Activated CD4-positive, alpha-beta T cell treated with anti-CD3 and anti-CD28 coated beads, Interleukin-2, amount 10 ng/mL, durations not matched to agents 7 days and 5 days (primary cell): ENCODE measurements at places on chromosomes 12 and 14.

GRCh38 chr14:30610787-30611343, 11.3 kb upstream of the SCFD1 start:
- H3K27ac ChIP-seq = no peak overlapping the region
- no peaks in the 10 kb centered on the region for H3K27me3 ChIP-seq
- peak; percentile 28 for DNase-seq
- H3K4me3 ChIP-seq = no peak overlapping the region
- peaks cover 20% of the 10 kb centered on the region for H3K36me3 ChIP-seq

- no peak overlapping the region for H3K4me3 ChIP-seq
- H3K4me1 ChIP-seq = peaks cover 1% of the 10 kb centered on the region
- no peaks in the 10 kb centered on the region for H3K36me3 ChIP-seq
- peaks cover 7% of the 10 kb centered on the region for H3K27me3 ChIP-seq
These were observed 97.7 kb downstream of the PPM1A start for GRCh38 chr14:60346706-60347105.

- H3K36me3 ChIP-seq = peaks cover 43% of the 10 kb centered on the region
- no peaks in the 10 kb centered on the region for H3K4me1 ChIP-seq
- no peak overlapping the region for H3K4me3 ChIP-seq
- H3K27me3 ChIP-seq = no peaks in the 10 kb centered on the region
- no peak for DNase-seq
- no peak overlapping the region for H3K27ac ChIP-seq
These were observed 34.7 kb downstream of the GPATCH2L start for GRCh38 chr14:76186308-76187027.

GRCh38 chr14:89468566-89468965, 51.5 kb upstream of the FOXN3 start:
- peaks cover 42% of the 10 kb centered on the region for H3K36me3 ChIP-seq
- no peaks in the 10 kb centered on the region for H3K27me3 ChIP-seq
- no peak overlapping the region for H3K4me3 ChIP-seq

DNA sequence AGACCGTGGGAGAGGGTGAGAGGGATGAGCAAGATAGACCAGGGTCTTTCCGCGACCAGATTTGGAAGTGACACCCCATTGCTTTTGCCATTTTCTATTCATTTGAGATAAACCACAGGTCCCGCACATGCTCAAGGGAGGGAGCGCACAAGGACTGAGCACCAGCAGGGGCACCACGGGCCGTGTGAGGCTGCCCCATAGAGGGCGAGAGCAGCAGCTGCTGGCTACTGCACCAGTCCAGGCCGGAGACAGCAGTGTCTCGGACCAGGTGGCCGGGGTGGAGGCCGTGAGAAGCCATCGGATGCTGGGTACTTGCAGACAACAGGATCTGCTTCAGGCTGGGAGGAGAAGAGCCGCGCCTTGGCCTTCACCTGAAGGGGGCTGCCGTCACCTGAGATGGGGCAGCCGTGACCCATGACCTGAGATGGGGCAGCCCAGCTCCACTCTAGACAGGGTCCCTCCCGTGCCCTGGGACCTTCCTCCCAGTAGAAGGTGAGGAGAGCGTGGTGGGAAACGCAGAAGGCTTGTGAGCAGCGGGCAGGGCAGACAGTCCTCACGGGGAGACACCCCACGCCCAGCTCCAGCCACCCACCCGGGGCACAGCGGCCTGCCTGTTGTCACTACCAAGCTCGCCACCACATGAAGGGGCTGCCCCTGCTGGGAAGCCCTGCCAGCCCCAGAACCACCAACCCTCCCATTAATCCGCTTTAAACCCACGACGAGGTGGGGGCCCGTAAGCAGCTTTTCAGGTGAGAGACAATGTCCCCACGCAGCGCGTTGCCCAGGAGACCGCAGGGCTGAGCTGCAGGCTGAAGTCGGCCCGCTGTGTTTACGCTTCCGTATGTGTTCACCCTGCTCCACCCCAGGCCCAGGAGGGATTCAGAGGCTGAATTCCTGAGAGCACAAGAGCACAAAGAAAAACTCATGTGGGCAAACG, 61.7 kb upstream of the FBRSL1 start:
- no peaks in the 10 kb centered on the region for H3K36me3 ChIP-seq
- peak overlapping the region; percentile 36 for H3K27ac ChIP-seq
- no peak overlapping the region for H3K4me3 ChIP-seq
- no peaks in the 10 kb centered on the region for H3K27me3 ChIP-seq
- DNase-seq = no peak

GRCh38 chr12:131101006-131101405, 147.3 kb downstream of the ADGRD1 start:
- peaks cover 4% of the 10 kb centered on the region for H3K27me3 ChIP-seq
- H3K4me3 ChIP-seq = no peak overlapping the region
- no peak overlapping the region for H3K27ac ChIP-seq
- no peak for DNase-seq

- H3K4me3 ChIP-seq = no peak overlapping the region
- H3K27me3 ChIP-seq = peaks cover 2% of the 10 kb centered on the region
- DNase-seq = no peak
These were observed 37.0 kb downstream of the KCNC2 start for GRCh38 chr12:75172611-75173010.

DNA sequence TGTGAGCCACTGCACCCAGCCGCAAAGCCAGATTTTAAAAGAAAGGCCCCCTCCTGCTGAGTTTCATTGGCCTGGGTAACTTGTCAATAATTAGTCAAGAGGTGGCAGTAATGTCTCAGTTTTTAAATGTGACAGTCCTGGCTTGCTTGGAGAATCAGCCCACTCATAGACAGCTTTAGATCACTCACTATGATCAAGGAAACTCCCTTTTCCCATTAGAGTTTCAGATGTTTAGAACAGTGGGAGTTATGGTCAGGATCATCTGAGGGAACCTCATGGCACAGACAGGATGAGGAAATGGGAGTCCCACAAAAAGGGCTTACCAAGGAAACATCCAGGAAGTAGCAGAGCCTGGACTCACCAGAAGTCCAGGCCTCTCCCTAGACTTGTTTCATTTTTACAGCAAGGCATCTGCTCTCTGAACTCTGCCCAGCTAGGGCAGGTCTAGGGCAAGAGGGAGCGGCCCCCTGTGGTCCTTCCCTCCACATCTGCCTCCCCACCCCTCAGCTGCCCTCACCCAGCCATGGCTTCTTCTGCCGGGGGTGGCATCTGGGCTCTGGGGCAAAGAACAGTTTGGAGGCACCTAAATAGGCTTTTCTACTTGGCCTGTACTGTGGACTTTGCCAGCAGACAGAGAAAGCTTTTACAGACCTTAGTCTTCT, 11.2 kb downstream of the BCL2L14 start:
- DNase-seq = no peak
- no peaks in the 10 kb centered on the region for H3K36me3 ChIP-seq
- H3K4me3 ChIP-seq = no peak overlapping the region
- peaks cover 3% of the 10 kb centered on the region for H3K4me1 ChIP-seq
- H3K27me3 ChIP-seq = no peaks in the 10 kb centered on the region

- no peak for DNase-seq
- H3K4me1 ChIP-seq = peaks cover 9% of the 10 kb centered on the region
- H3K27ac ChIP-seq = no peak overlapping the region
- no peak overlapping the region for H3K4me3 ChIP-seq
- H3K36me3 ChIP-seq = peaks cover 23% of the 10 kb centered on the region
- no peaks in the 10 kb centered on the region for H3K27me3 ChIP-seq
These were observed 200.8 kb downstream of the DUSP6 start for GRCh38 chr12:89151536-89151935.

- no peak for DNase-seq
- H3K4me3 ChIP-seq = no peak overlapping the region
- no peak overlapping the region for H3K27ac ChIP-seq
- H3K27me3 ChIP-seq = peaks cover 4% of the 10 kb centered on the region
- H3K4me1 ChIP-seq = peaks cover 2% of the 10 kb centered on the region
These were observed 11.1 kb downstream of the IFNG start for GRCh38 chr12:68148261-68148951.

- H3K36me3 ChIP-seq = no peaks in the 10 kb centered on the region
- H3K4me3 ChIP-seq = no peak overlapping the region
- H3K27ac ChIP-seq = no peak overlapping the region
- no peaks in the 10 kb centered on the region for H3K4me1 ChIP-seq
These were observed 200.2 kb downstream of the PHLDA1 start for GRCh38 chr12:75831402-75831801.

GRCh38 chr14:68657300-68658028, 135.4 kb downstream of the ZFP36L1 start:
- no peak for DNase-seq
- H3K27me3 ChIP-seq = no peaks in the 10 kb centered on the region
- no peak overlapping the region for H3K4me3 ChIP-seq
- H3K27ac ChIP-seq = no peak overlapping the region

DNA sequence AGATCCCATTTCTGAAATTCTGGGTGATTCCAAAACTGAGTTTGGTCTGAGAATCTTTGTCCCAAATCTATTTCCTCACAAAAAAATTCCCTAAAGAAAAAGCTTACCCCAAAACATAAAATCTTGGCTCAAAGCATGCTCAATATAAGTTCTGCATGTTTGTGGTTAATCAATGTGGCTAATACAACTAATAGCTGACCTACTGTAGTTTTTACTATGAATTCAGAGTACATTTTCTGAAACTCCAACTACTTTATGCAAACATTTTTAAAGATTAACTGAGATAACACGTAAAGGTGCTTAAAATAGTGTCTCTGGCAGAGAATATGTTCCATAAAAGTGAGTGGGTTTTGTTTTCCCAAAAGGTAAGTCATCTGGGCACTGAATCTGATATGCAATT, 133.1 kb downstream of the MED13L start:
- no peaks in the 10 kb centered on the region for H3K36me3 ChIP-seq
- peaks cover 47% of the 10 kb centered on the region for H3K4me1 ChIP-seq
- no peak for DNase-seq
- no peak overlapping the region for H3K27ac ChIP-seq
- no peak overlapping the region for H3K4me3 ChIP-seq
- H3K27me3 ChIP-seq = no peaks in the 10 kb centered on the region

GRCh38 chr14:100771121-100771800, 44.6 kb downstream of the DLK1 start:
- DNase-seq = no peak
- H3K27ac ChIP-seq = no peak overlapping the region
- no peaks in the 10 kb centered on the region for H3K4me1 ChIP-seq
- no peak overlapping the region for H3K4me3 ChIP-seq

- peaks cover 4% of the 10 kb centered on the region for H3K27me3 ChIP-seq
- H3K27ac ChIP-seq = no peak overlapping the region
- H3K4me3 ChIP-seq = no peak overlapping the region
- no peaks in the 10 kb centered on the region for H3K4me1 ChIP-seq
These were observed 32.8 kb upstream of the NEDD1 start for GRCh38 chr12:96874211-96874610.

GRCh38 chr14:66311990-66312389, 174.2 kb upstream of the CCDC196 start:
- no peaks in the 10 kb centered on the region for H3K4me1 ChIP-seq
- no peak for DNase-seq
- no peak overlapping the region for H3K4me3 ChIP-seq
- no peaks in the 10 kb centered on the region for H3K27me3 ChIP-seq

DNA sequence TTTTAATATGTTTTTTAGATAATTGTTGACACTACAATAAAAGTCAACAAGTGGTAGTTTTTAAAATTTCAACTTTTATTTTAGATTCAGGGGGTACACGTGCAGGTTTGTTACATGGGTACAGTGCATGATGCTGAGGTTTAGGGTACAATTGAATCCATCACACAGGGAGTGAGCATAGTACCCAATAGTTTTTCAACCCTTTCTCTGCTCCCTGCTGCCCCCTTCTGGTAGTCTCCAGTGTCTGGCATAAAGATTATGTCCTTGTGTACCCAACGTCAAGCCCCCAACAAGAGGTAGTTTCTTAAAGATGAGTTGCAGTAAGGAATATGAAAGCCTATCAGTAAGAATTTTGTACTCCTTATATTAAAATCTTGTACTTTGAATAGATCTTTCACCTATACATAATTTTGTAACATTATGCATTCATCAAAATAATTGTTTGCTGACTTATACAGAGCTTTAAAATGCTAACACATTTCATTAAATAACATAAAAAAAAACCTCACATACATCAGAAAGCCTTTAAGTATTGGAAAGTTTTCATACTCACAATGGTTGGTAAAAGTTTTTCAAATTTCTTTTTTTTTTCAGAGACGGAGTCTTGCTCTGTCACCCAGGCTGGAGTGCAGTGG, 5.4 kb upstream of the RALGAPA1 start:
- peak; percentile 88 for DNase-seq
- no peaks in the 10 kb centered on the region for H3K27me3 ChIP-seq
- no peak overlapping the region for H3K4me3 ChIP-seq
- no peak overlapping the region for H3K27ac ChIP-seq
